IMR-90 (cell line): ENCODE measurements at places on chromosomes 3 and 15. TPM values are rescaled to one million over a fixed set of nuclear protein-coding genes. Genes with fewer than 3 reads are reported as not detected.

DNA sequence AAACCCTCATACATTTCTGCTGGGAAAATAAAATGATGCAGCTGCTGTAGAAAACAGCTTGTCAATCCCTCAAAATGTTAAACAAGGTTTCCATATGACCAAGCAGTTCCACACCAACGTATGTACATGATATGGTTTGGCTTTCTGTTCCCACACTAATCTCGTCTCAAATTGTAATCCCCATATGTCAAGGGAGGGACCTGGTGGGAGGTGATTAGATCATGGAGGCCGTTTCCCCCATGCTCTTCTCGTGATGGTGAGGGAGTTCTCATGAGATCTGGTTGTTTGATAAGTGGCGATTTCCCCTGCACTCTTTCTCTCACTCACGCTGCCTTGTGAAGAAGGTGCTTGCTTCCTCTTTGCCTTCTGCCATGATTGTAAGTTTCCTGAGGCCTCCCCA lies 100.6 kb upstream of the SLC24A5 start:
- no peak overlapping the region for H3K4me3 ChIP-seq
- H3K4me1 ChIP-seq = no peaks in the 10 kb centered on the region
- no peak overlapping the region for H3K27ac ChIP-seq
- H3K27me3 ChIP-seq = peaks cover 4% of the 10 kb centered on the region; the same call in 1 of the 2 replicates
- DNase-seq = no peak

- H3K36me3 ChIP-seq = no peaks in the 10 kb centered on the region
- no peaks in the 10 kb centered on the region for H3K27me3 ChIP-seq
- no peak for DNase-seq
- no peak overlapping the region for H3K4me3 ChIP-seq
- no peaks in the 10 kb centered on the region for H3K4me1 ChIP-seq
Measured at GRCh38 chr3:155418407-155418806, 124.9 kb upstream of the STRIT1 start.

Gene GRIP2
- total RNA-seq = under 0.01 TPM in 1 of 2 replicates, not detected in the other

- no peaks in the 10 kb centered on the region for H3K27me3 ChIP-seq
- no peak overlapping the region for H3K27ac ChIP-seq
- no peaks in the 10 kb centered on the region for H3K4me1 ChIP-seq
- H3K36me3 ChIP-seq = no peaks in the 10 kb centered on the region
- DNase-seq = no peak
Measured at GRCh38 chr3:37825744-37826400, 35.8 kb upstream of the CTDSPL start.

Gene FSD2
- total RNA-seq = not detected in 2 replicates

Gene CCR9
- total RNA-seq = not detected in 2 replicates

DNA sequence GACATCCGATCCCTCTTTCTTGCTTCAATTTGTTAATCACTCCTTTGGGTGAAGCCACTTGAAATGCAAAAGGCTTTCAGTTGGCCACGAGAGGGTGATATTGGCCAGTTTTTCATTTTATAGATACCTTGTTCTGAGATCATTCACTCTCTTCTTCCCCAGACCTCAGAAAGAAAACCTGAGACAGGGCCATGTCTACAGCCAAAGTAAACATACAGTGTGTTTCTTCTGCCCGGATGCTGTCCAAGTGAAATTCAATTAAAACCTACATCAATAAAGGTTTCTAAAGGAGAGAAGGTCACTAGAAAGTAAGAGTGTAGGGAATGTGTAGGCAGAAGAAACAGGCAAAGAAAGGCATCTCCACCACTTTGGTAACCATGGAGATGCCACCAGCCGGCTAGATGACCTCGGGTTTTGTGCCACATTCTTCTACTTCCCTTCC lies 39.5 kb upstream of the FMN1 start:
- no peak overlapping the region for H3K4me3 ChIP-seq
- DNase-seq = peak; percentile 45
- H3K4me1 ChIP-seq = no peaks in the 10 kb centered on the region
- no peak overlapping the region for H3K27ac ChIP-seq

GRCh38 chr3:122577409-122578031 lies at the start of gene PARP15:
Gene PARP15, plus strand, starts transcription at chr3:122577650. Its CDS starts 18 bp downstream, at chr3:122577668.
- H3K36me3 ChIP-seq = no peaks in the 10 kb centered on the region
- no peak for DNase-seq
- peak within 1 kb of the TSS; percentile 32 for H3K4me3 ChIP-seq
- peaks cover 7% of the 10 kb centered on the region; the same call in 1 of the 2 replicates for H3K4me1 ChIP-seq
- H3K27ac ChIP-seq = no peak within 1 kb of the TSS

Gene KBTBD12
- not detected in 2 replicates for total RNA-seq

DNA sequence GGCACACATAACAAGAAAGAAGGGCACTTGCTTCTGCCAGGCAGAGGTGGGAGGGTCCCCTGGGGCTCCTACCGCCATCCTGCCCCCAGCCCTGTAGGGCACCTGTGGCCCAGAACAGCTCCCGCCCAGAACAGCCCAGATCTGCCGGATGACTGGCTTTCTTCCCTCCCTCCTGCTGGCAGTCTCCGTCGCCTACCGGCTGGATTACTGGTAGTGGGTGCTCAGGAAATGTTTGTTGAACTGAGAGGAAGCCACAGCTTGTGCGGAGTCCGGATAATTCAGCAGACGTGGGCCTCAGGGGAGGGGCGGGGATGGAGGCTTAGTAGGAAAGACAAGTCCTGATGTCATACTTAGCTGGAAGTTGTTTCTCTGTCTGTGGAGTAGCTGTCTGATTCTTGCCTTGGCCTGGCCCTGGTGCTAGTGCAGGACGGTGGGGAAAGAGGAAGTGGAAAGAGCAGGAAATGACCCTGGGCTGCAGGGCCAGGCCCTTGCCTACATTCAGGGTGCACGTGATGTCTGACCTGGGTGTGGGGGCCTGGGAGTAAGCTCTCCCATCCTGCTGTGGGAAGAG lies 6.7 kb downstream of the CCDC9B start:
- H3K27me3 ChIP-seq = no peaks in the 10 kb centered on the region
- H3K27ac ChIP-seq = peak overlapping the region; percentile 60
- H3K4me1 ChIP-seq = peaks cover 35% of the 10 kb centered on the region
- peak; percentile 86 for DNase-seq
- H3K4me3 ChIP-seq = no peak overlapping the region
- H3K36me3 ChIP-seq = peaks cover 19% of the 10 kb centered on the region

- H3K4me1 ChIP-seq = no peaks in the 10 kb centered on the region
- no peak overlapping the region for H3K4me3 ChIP-seq
- no peak for DNase-seq
- H3K27ac ChIP-seq = no peak overlapping the region
- H3K36me3 ChIP-seq = no peaks in the 10 kb centered on the region
Measured at GRCh38 chr3:30707825-30708224, 101.4 kb downstream of the TGFBR2 start.

- H3K4me3 ChIP-seq = no peak overlapping the region
- no peak for DNase-seq
- no peaks in the 10 kb centered on the region for H3K4me1 ChIP-seq
- H3K27me3 ChIP-seq = no peaks in the 10 kb centered on the region
- H3K27ac ChIP-seq = no peak overlapping the region
Measured at GRCh38 chr15:31848621-31849020, 181.7 kb upstream of the CHRNA7 start.

DNA sequence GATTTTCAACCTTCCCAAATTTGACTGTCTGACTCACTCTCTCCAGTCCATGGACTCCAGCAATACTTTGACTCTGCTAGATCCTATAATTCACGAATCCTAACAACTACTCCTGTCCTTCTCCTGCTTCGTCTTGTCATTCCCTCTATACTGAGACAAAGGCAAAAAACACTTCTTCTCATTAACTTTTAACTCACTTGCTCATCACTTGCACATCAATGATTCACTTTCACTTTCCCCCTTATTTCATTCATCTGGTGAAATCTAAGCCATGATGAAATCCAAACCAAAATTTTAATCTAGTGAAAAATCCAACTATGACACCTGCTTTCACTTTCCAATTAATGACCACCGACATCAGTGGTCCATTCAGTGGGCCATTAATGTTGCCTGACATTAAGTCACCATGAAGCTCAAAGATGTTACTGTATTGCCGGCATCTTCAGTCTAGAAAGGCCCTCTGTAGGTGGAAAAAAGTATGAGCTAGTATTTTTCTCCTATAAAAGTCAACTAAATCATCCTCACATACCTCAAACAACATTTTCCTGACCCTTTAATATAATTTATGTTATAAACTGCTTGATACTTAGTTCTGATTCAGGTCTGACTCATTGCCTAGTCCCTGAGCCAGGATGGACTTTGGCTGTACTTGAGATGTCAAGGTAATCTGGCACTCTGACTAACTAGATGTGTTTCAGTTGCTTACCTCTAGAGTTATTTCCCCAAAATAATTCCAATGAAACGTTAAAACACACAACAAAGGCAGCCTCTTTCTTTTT lies 158.6 kb downstream of the CNTN6 start:
- no peaks in the 10 kb centered on the region for H3K36me3 ChIP-seq
- no peak overlapping the region for H3K4me3 ChIP-seq
- no peaks in the 10 kb centered on the region for H3K27me3 ChIP-seq
- DNase-seq = no peak

DNA sequence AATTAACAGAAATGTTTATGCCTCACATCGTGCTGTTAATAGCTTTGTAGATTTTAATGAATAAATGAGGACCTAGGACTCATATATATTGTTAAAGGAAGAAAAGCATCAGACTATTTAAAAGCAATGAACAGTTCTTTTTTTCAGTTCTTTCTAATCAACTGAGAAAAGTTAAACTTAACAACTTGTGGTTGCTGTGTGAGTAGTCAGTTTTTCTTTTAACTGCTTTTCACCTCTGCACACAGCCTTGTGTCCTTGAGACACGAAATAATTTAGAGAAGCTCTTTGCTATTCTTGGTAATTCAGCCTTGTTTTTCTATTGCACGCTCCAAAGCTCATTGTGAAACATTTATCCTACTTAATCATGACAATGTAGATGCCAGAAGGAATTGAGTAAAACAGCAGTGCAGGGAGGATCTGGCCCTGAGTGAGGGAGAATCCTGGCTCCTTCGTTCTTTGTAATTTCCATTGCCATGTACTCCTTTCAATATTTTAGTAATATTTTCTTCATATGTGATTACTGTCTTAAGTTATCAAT lies 499.0 kb downstream of the PYDC2 start:
- DNase-seq = no peak
- H3K4me3 ChIP-seq = no peak overlapping the region
- H3K36me3 ChIP-seq = no peaks in the 10 kb centered on the region
- H3K27me3 ChIP-seq = no peaks in the 10 kb centered on the region
- no peak overlapping the region for H3K27ac ChIP-seq
- no peaks in the 10 kb centered on the region for H3K4me1 ChIP-seq

DNA sequence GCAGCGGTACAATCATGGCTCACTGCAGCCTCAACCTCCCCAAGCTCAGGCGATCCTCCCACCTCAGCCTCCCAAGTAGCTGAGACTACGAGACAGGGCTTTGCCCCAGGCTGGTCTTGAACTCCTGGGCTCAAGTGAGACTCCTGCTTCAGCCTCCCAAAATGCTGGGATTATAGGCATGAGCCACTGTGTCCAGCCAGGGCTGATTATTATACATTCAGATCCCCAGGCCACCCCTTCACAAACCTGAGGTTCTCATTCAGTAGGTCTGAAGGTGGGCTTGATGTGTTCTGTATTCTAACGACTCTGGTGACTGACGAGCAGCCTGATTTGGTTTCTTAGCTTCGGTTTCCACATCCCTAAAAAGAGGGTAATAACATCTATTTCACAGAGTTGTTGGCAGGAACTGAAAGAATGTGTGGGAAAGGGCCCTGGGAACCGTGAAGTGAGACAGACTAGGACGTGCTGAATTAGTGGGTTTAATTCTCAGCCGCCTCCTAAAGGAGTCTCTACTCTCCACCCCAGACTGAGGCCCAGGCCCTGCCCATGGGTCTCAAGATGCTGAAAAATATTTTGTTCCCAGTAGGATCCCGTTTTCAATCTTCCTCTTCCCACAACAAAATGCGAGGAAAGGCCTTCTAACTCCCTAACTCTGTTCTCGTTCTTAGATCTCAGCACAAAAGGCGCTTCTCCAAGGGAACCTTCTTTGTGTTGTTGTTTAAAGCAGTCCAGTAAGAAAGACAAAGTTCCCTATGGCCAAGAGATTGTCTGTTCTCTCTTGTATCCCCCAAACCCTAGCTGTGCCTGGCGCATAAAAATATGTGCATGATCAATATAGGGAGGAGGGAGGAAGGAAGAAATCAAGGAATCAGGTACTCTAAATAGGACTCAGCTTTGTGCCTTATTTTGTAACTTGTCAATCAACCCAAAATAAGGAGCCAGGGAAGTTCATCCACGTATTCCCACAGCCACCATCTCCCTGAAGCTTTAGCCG lies 210.0 kb upstream of the TOPAZ1 start:
- H3K4me3 ChIP-seq = no peak overlapping the region
- DNase-seq = no peak
- no peaks in the 10 kb centered on the region for H3K36me3 ChIP-seq
- H3K27me3 ChIP-seq = peaks cover 12% of the 10 kb centered on the region
- no peak overlapping the region for H3K27ac ChIP-seq
- no peaks in the 10 kb centered on the region for H3K4me1 ChIP-seq

- no peak overlapping the region for H3K27ac ChIP-seq
- no peaks in the 10 kb centered on the region for H3K4me1 ChIP-seq
- peak; percentile 39 for DNase-seq
- H3K4me3 ChIP-seq = no peak overlapping the region
Measured at GRCh38 chr15:97234851-97235610, 725.5 kb upstream of the ARRDC4 start.

DNA sequence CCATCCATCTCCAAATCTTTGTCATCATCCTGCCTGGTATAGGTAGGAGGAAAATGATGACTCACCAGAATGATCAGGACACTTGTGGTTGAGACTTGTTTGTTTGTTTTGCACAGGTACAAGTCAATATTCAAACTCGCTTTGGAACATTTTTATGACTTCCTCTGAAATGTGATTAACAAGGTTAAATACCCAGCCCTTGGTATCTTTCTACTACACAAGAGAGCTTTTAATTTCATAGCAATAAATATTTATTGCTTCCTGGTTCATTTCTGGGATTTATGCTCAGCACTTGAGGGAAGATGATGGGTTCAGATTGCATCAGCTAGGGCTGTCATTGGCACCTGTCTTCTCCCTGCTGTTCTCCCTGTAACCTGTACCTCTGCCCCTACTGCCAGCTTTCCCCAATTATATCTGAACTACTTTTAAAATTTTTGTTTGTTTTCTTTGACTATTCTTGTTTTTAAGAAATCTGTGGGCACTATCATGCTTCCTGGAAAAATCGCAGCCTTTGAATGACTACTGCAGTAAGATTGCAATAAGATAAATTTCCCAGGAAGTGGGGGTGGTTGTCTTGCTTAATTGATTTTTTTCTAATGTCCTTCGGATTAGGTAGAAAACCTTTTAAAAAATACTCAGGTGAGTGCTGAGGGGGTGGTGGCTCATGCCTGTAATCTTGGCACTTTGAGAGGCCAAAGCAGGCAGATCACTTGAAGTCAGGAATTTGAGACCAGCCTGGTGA lies 24.3 kb upstream of the GCNT3 start:
- no peak overlapping the region for H3K4me3 ChIP-seq
- peaks cover 2% of the 10 kb centered on the region; the same call in 1 of the 2 replicates for H3K27me3 ChIP-seq
- DNase-seq = no peak

Gene SLC12A1
- not detected in 2 replicates for total RNA-seq

DNA sequence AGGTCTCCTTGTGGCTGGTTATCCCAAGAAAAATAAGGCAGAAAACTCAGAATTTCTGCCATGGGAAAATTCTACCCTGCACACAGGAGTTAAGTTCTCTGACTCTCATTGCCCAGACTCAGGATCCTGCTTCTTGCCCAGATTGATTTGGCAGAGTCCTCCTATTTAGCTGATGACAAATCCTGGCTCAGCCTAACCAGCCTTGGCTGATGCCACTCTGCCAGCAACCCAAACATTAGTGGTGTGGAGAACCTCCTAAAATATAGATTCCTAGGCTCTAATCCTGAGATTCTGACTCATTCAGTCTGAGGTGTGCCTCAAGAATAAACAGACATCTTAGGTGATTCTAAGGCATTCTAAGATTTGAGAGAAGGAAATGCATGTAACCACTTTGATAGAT lies 60.5 kb upstream of the ACTC1 start:
- H3K4me3 ChIP-seq = no peak overlapping the region
- no peak overlapping the region for H3K27ac ChIP-seq
- no peaks in the 10 kb centered on the region for H3K27me3 ChIP-seq
- peaks cover 7% of the 10 kb centered on the region for H3K36me3 ChIP-seq

Gene LCMT2
- total RNA-seq = 9.7 and 12.2 TPM in 2 replicates
